ENCODE measurements at places on chromosomes 7 and 10. TPM values are rescaled to one million over a fixed set of nuclear protein-coding genes. Genes with fewer than 3 reads are reported as not detected.

The ST8SIA6 gene
- 1.1 TPM for total RNA-seq

The ANKRD7 gene
- total RNA-seq: not detected

The ANKRD1 gene
- not detected for total RNA-seq

The CDK14 gene
- 5.5 TPM for total RNA-seq

The CTAGE4 gene
- 15.2 TPM for total RNA-seq

The SNX10 gene
- 2.4 TPM for total RNA-seq

The NRP1 gene
- 26.5 TPM for total RNA-seq

The WDR86 gene
- total RNA-seq: 2.8 TPM

The INMT gene
- total RNA-seq: 3.5 TPM

The DGKB gene
- total RNA-seq: 0.39 TPM

The EIF3B gene
- 105 TPM for total RNA-seq

The MYPN gene
- total RNA-seq: 2.1 TPM

The XRCC2 gene
- total RNA-seq: 1.3 TPM

The KLHDC10 gene
- total RNA-seq: 29.0 TPM

The CTBP2 gene
- total RNA-seq: 107 TPM

The PDE6C gene
- total RNA-seq: not detected

The ZNF862 gene
- total RNA-seq: 17.4 TPM

The EN2 gene
- not detected for total RNA-seq

The PTPRN2 gene
- total RNA-seq: 30.3 TPM

The TAS2R3 gene
- total RNA-seq: 2.1 TPM

The TAS2R41 gene
- not detected for total RNA-seq

The RUFY2 gene
- total RNA-seq: 21.1 TPM

The ZNF467 gene
- total RNA-seq: 6.0 TPM

The SPDYE9 gene
- not detected for total RNA-seq

The TAS2R4 gene
- 1.2 TPM for total RNA-seq

The FMC1 gene
- total RNA-seq: 18.8 TPM

The ITGB8 gene
- total RNA-seq: 8.8 TPM

The SFTPA1 gene
- total RNA-seq: not detected

The SLIT1 gene
- total RNA-seq: 0.25 TPM

Measured in left colon (tissue), 2 donors.